ENCODE measurements at places on chromosomes 13 and 19. TPM values are rescaled to one million over a fixed set of nuclear protein-coding genes. Genes with fewer than 3 reads are reported as not detected.
A peak's percentile ranks its signal among the peaks of the same experiment; 100 is the strongest.

Gene ZNF383
- total RNA-seq = 12.6 TPM

Gene NTF4
- total RNA-seq = 6.5 TPM

DNA sequence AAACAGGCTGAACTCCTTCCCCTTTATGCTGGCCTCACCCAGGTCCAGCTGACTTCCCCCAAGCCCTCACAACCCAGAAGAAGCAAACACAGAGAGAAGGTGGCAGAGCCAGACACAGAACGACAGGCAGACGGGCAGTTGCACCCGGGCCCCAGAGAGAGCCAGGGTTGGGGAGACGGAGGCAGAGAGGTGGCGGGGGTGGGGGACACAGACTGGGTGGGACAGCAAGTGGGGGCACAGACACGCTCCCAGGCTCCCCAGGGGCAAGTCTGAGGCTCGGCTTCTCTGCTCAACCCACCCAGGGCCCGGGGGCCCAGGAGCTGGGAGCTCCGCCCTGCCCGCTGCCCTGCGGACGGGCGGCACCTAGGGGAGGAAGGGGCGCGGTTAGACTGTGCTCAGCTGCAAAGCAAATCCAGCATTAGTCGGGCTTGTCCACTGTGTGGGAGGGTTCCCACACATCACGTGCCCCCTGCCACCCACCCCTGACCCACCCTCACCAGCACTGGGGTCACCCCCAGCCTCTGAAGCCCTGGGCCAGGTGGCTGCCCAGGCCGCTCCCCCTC lies 31.3 kb upstream of the ASF1B start:
- DNase-seq = peak; percentile 48

DNA sequence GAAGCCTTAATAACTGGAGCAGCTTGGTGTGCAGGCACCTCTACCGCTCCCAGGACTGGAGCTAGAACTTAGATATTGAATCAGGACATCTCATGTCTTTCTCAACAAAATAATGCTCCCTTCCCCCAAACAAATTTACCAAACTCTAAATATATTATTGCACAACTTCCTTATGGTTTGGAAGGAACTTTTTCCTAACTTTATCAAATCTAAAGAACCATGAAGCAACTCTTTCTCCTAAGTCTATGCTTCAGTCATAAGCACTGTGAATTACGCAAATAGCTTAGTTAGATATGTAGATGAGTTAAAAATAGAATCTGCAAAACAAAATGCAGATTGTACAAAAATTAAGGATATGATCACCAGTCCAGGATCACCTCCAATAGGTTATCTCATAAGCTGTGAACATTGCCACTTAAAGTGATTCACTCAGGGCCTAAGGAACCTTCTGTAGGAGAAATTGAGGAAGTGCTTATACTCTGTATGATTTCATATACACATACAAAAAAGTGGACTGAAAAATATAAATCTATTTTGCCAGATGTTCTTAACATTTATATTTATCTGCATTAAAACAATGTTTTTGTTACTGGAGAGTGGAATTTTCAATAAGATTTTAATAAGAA lies 20.4 kb upstream of the MAB21L1 start:
- DNase-seq = no peak

- DNase-seq = peak; percentile 13
Measured at GRCh38 chr13:24891476-24892108, 127.6 kb downstream of the RNF17 start.
